ENCODE measurements at places on chromosomes 7 and 10. TPM values are rescaled to one million over a fixed set of nuclear protein-coding genes. Genes with fewer than 3 reads are reported as not detected.

DNA sequence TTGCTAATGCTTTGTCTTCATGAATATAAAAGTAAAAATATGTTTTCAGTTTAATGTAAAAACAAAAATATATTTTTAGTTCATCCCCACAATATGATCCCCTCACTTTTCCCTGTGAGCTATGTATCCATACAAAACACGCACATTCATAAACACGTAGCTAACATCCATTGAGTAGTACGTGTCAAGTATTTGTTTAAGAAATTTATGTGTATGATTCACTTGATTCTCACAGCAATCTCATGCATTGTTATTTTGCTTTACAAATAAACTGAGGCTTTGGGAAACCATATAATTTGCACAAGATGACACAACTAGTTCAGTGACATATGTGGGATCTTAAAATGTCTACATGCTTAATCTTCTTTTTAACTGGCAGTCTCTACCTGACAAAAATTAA is 329.6 kb upstream of the SEMA3C start:
- H3K27me3 ChIP-seq, result no peaks in the 10 kb centered on the region
- no peaks in the 10 kb centered on the region for H3K36me3 ChIP-seq
- no peak overlapping the region for H3K4me3 ChIP-seq
- H3K27ac ChIP-seq, result no peak overlapping the region
- H3K4me1 ChIP-seq, result no peaks in the 10 kb centered on the region

- H3K27me3 ChIP-seq, result no peaks in the 10 kb centered on the region
- no peak overlapping the region for H3K4me3 ChIP-seq
- no peak for DNase-seq
- H3K4me1 ChIP-seq, result no peaks in the 10 kb centered on the region
- H3K36me3 ChIP-seq, result no peaks in the 10 kb centered on the region
These were observed 100.9 kb downstream of the XRCC2 start for GRCh38 chr7:152574892-152575548.

DNA sequence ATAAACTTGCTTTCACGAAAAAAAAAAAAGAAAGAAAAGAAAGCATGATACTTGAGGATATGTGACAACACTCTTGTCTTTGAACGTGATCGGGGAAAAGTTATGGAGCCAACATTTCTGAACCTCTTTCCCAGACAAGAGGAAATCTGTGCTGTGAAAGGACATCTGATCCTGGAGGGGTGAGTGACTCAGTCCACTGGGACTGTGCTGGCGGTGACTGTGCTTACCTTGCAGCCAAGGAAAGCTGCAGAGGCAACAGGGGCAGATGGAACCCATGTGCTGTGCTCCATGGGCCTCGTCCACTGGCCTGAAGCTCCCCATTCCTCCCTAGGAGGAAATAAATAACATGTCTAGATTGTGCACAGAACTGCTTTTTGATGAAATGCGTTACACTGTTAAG is 116.5 kb upstream of the RAB11FIP2 start:
- no peak overlapping the region for H3K27ac ChIP-seq
- H3K27me3 ChIP-seq, result no peaks in the 10 kb centered on the region
- no peaks in the 10 kb centered on the region for H3K4me1 ChIP-seq
- no peak for DNase-seq

- no peak overlapping the region for H3K27ac ChIP-seq
- no peak for DNase-seq
- H3K27me3 ChIP-seq, result no peaks in the 10 kb centered on the region
- H3K4me1 ChIP-seq, result no peaks in the 10 kb centered on the region
- no peaks in the 10 kb centered on the region for H3K36me3 ChIP-seq
These were observed 13.7 kb downstream of the THSD7A start for GRCh38 chr7:11818281-11818680.

GRCh38 chr7:17807242-17807641 is 133.1 kb downstream of the SNX13 start:
- H3K4me1 ChIP-seq, result no peaks in the 10 kb centered on the region
- no peak overlapping the region for H3K4me3 ChIP-seq
- no peak overlapping the region for H3K27ac ChIP-seq
- DNase-seq, result no peak

DNA sequence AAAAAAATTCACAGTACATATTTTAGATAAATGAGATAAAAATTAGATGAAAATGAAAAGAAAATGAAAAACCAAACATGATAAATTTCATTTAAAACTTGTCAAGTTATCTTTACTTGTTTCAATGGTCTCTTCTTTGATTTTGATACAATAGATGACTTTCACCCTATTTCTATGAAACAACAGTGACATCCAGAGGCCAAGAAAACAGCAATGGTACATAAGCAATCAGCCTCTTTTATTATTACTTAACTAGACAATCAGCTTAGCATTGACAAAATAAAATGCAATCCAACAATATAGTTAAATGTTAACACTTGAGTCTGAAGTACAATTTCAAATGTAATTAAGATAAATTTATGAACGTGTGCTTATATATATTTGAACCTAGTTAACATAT is 74.8 kb upstream of the GPR37 start:
- no peaks in the 10 kb centered on the region for H3K4me1 ChIP-seq
- H3K36me3 ChIP-seq, result no peaks in the 10 kb centered on the region
- DNase-seq, result no peak
- no peak overlapping the region for H3K4me3 ChIP-seq
- no peak overlapping the region for H3K27ac ChIP-seq

DNA sequence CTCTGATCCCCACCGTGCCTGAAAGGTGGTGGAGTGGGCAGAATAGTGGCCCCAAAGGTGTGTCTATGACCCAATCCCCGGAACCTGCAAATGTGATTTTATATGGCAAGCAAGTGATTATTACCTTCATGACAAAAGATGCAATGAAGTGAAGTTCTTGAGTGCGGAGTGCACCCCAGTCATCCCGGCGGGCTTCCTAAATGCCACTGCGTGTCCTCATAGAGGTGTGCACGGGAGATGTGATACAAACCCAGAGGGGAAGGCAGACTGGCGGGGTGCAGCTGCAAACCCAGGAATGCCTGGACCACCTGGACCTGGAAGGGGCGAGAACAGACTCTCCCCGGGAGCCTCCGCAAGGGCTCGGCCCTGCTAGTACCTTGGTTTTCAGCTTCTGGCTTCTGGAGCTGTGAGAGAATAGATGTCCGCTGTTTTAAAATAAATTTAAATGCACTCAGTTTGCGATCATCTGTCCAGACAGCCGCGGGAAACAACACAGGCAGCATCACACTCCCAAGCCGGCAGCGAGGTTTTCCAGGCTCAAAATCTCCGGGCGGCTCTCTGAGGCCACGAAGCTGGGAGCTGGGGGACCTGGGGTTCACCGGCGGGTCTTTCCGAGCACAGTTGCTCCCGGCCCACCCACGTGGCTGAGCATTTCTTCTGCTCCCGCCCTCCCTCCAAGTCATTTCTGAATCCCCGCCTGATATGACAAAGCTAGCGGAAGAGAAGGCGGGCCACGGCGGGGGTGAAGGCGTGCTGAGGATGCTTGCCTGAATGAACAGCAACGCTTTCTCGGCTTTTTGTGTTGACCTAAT is 50.4 kb upstream of the EBF3 start:
- DNase-seq, result no peak
- H3K4me3 ChIP-seq, result no peak overlapping the region
- no peaks in the 10 kb centered on the region for H3K36me3 ChIP-seq
- H3K27ac ChIP-seq, result no peak overlapping the region

GRCh38 chr7:107505997-107506673 is 36.3 kb downstream of the GPR22 start:
- H3K36me3 ChIP-seq, result peaks cover 5% of the 10 kb centered on the region
- H3K4me1 ChIP-seq, result no peaks in the 10 kb centered on the region
- H3K4me3 ChIP-seq, result no peak overlapping the region
- no peak for DNase-seq
- no peak overlapping the region for H3K27ac ChIP-seq

DNA sequence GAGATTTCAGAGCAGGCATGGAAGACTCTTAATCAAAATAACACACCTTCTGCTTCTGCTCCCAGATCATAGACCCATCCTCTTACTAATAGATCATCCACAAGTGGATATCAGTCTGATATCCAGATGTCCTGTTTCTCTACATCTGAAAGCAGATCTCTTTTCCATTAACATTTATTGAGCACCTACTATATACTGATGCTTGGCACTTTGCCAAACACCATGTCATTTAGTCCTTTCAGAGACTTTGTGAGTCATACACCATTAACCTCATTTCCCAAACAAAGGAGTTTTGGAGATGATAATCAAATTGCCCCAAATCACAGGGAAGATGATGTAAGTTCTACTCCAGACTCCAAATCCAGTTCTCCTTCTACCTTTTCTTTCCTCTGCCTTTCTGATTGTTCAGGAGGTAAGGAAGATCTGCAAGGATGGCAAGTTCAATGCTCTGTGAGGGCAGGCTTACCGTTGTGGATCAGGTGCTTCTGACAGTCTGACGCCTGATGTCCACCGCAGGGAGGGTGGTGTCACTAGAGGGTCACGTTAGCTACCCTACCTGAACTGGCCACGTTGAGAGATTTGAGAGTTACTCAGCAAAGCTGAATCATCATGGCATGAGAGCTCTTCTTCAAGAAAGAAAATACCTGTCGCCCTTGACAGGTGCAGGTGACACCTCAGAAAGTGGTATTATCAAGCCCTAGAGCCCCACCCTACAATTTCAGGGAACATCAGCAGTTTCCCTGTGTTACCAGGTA is 269.6 kb upstream of the ZMIZ1 start:
- H3K27ac ChIP-seq, result no peak overlapping the region
- no peaks in the 10 kb centered on the region for H3K27me3 ChIP-seq
- H3K36me3 ChIP-seq, result no peaks in the 10 kb centered on the region
- no peak for DNase-seq

GRCh38 chr7:140397784-140398750 is at the start of gene SLC37A3:
Gene SLC37A3 (minus strand): TSS chr7:140398530. CDS start chr7:140382526, 16,004 bp downstream.
- no peaks in the 10 kb centered on the region for H3K27me3 ChIP-seq
- H3K36me3 ChIP-seq, result no peaks in the 10 kb centered on the region
- peaks cover 21% of the 10 kb centered on the region for H3K4me1 ChIP-seq
- DNase-seq, result peak; percentile 82

DNA sequence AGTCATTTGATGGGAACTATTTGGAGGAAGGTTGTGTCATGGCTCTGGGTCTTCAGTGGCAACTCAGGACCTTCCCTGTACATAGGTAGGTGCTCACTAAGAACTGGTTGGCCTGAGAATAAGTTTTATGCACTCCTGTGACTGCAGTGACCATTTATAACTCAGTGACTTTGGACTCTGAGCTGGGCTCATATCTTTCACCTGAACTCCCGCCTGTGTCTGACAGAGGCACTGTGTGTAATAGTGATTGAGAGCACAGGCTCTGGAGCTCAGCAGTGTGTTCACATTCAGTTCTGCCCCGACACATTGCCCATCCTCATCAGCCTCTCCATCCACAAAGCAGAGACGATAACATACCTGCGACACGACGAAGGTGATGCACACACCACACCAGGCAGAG is 34.6 kb upstream of the VIPR2 start:
- H3K4me3 ChIP-seq, result no peak overlapping the region
- H3K27me3 ChIP-seq, result no peaks in the 10 kb centered on the region
- H3K4me1 ChIP-seq, result peaks cover 7% of the 10 kb centered on the region
- no peak overlapping the region for H3K27ac ChIP-seq

Gene SLC26A3
- not detected for total RNA-seq

Gene ABCC2
- 6.5 TPM for total RNA-seq

Gene RSPH10B2
- 1.1 TPM for total RNA-seq

Gene PIK3AP1
- total RNA-seq, result 1.7 TPM

Gene CPA1
- not detected for total RNA-seq

Gene NKX1-2
- total RNA-seq, result not detected

Gene SLC18A2
- total RNA-seq, result 0.38 TPM

Gene DYNC1I1
- not detected for total RNA-seq

Gene PRTFDC1
- total RNA-seq, result 0.97 TPM

Gene BEND7
- total RNA-seq, result not detected

All from CD4-positive, alpha-beta memory T cell (primary cell).